Smooth muscle cell of the pulmonary artery (primary cell): ENCODE measurements at places on chromosomes 5 and 9. TPM values are rescaled to one million over a fixed set of nuclear protein-coding genes. Genes with fewer than 3 reads are reported as not detected.

ADRB2 gene
- total RNA-seq: 0.59 and 1.2 TPM in 2 replicates

NXNL2 gene
- 1.1 and 1.3 TPM in 2 replicates for total RNA-seq

ADAMTS19 gene
- 0.03 and 0.33 TPM in 2 replicates for total RNA-seq

FRRS1L gene
- total RNA-seq: 0.07 and 0.10 TPM in 2 replicates

CLIC3 gene
- 2.0 and 2.9 TPM in 2 replicates for total RNA-seq
